Astrocyte (in vitro differentiated cells and primary cell): ENCODE measurements at places on chromosomes 4 and X.
A peak's percentile ranks its signal among the peaks of the same experiment; 100 is the strongest.

GRCh38 chr4:58749206-58749605, 1639.0 kb upstream of the IGFBP7 start:
- H3K4me1 ChIP-seq: no peaks in the 10 kb centered on the region
- H3K27me3 ChIP-seq: no peaks in the 10 kb centered on the region

DNA sequence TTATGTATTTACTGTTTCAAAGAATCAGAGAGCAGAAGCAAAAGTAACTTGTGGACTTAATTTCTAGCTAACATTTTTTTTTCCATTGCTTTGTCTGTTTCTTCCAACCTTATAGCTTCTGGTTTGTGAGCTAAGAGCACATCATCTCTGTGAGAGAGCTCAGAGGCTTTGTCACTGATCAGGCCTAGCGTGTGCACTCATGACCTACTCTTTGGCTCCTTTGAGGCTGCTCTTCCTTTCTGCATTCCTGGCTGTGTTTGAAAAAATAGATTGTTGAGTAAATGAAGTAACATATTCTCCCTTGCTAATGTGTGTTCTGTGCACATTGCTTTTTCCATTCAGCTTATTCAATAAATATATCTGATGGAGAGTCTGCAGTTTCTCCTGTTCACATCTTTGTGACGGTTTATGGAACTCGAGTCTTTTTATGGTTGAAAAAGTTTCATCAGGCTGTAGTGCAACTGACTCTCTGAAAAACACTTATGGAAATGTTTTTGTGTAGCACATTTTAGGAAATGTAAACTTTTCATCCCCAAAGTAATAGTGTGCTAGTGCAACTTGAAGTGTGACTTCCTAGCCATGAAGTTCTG, 133.0 kb downstream of the RAPGEF2 start:
- H3K27me3 ChIP-seq: no peaks in the 10 kb centered on the region
- H3K4me1 ChIP-seq: no peaks in the 10 kb centered on the region
- H3K4me3 ChIP-seq: no peak overlapping the region
- peaks cover 2% of the 10 kb centered on the region for H3K36me3 ChIP-seq

DNA sequence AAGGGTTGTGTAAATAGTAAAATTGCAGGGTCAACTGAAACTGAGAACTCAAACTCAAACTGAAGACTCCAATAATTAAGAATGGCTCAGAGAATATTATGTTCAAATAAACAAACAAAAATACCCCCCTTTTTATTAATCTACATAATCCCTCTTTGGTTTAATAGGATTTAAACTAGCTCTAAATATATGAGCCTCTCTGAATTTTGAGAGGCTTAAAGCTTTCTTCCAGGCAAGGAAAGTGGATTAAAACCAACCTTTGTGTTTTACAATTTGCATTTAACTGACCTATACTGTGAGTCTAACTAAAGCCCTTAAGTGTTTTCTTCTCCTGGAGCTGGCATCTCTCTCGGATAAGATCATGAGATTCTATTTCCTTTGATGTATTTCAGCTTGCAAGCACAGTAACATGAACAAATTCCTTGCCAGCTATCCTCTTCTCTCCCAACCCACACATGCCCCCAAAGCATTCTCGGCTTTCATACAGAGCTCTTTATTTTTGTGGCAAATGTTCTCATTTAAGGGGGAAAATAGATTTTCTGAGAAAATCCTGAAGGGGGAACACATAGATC, 1310.8 kb upstream of the AGA start:
- H3K36me3 ChIP-seq: no peaks in the 10 kb centered on the region
- no peak overlapping the region for H3K27ac ChIP-seq
- no peak overlapping the region for H3K4me3 ChIP-seq
- no peaks in the 10 kb centered on the region for H3K27me3 ChIP-seq
- H3K4me1 ChIP-seq: no peaks in the 10 kb centered on the region

DNA sequence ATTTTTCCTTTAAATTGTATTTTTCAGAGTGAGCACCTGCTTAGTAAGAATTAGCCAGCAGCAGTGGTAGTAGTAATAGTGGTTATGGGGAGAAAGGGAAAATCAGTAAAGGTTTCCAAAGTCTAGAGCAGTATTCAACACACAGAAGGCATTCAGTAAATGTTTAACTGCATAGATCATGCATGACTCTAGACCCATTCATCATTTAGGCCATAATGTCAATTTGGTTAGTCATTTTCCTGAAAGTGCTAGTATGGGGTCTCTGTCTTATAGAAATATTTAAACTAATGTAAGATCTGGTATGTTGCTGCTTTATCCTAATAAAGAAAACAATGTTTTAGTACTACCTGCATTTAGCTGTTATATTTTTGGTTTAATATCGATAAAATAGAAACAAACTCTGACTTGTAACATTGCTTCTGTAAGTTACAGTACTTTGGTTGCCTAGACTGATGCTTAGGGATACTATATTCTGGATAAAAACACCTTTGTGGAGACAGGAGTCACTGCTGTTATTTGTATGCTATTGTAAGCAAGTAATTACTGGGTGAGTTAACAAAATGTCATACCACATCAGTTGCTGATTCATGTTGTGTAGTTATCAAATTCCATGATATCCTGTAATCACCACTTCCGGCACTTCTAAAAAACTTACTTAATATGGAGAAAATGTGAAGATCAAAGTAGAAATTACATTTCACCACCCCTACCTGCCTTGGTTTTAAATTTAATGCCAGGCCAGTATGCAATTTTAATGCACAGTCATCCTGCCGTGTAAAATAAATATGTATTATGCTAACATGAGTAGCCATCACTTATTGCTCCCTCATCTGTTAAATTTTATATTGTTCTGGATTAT, 115.8 kb upstream of the BMPR1B start:
- H3K4me1 ChIP-seq: peaks cover 21% of the 10 kb centered on the region
- H3K27ac ChIP-seq: peak overlapping the region; percentile 87
- H3K36me3 ChIP-seq: peaks cover 29% of the 10 kb centered on the region
- H3K4me3 ChIP-seq: no peak overlapping the region
- DNase-seq: peak; percentile 84

GRCh38 chrX:119729408-119730201, 28.8 kb upstream of the SOWAHD start:
- H3K36me3 ChIP-seq: no peaks in the 10 kb centered on the region

- no peak for DNase-seq
- H3K4me1 ChIP-seq: no peaks in the 10 kb centered on the region
- H3K4me3 ChIP-seq: no peak overlapping the region
These were observed 89.0 kb downstream of the GLRA2 start for GRCh38 chrX:14618177-14618965.

DNA sequence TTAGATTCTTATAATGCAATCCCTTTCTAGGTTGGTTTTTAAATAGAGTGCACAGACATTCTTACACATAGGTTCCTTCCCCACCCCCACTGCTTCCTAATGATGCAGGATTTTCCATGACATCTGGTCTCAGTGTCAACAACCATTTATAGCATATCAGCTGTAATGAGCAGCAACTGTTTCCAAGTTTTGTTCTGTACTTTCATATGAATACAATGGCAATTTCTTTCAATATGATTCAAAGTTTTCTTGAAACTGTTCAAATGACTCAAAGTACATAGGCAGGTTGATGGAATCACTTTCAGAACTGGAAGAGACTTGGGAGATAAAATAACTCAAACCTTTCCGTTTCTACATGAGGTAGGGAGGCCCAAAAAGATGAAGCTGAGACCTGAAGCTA, 220.7 kb downstream of the CAMK2D start:
- no peak overlapping the region for H3K4me3 ChIP-seq
- H3K27ac ChIP-seq: no peak overlapping the region
- peaks cover 3% of the 10 kb centered on the region for H3K4me1 ChIP-seq
- peak; percentile 35 for DNase-seq
- no peaks in the 10 kb centered on the region for H3K36me3 ChIP-seq
